Daoy (cell line): ENCODE measurements at places on chromosomes 3 and 15. TPM values are rescaled to one million over a fixed set of nuclear protein-coding genes. Genes with fewer than 3 reads are reported as not detected.

GRK7 gene
- not detected in 2 replicates for total RNA-seq

CASR gene
- not detected in 2 replicates for total RNA-seq

SCG3 gene
- 0.86 and 2.4 TPM in 2 replicates for total RNA-seq

FAM131A gene
- 23.7 and 28.0 TPM in 2 replicates for total RNA-seq

ARL6IP5 gene
- 31.6 and 36.2 TPM in 2 replicates for total RNA-seq

MYO5A gene
- 57.4 and 60.8 TPM in 2 replicates for total RNA-seq

KLHL40 gene
- not detected in 2 replicates for total RNA-seq

TRAK1 gene
- 7.1 and 7.4 TPM in 2 replicates for total RNA-seq

KCNH8 gene
- not detected in 2 replicates for total RNA-seq

RARRES1 gene
- total RNA-seq, result not detected in 2 replicates

RPL35A gene
- total RNA-seq, result 1,068 and 1,272 TPM in 2 replicates

SHC4 gene
- 0.24 and 1.3 TPM in 2 replicates for total RNA-seq

GP5 gene
- total RNA-seq, result not detected in 2 replicates

CCDC39 gene
- total RNA-seq, result 0.65 TPM in 1 of 2 replicates, not detected in the other

MRPS11 gene
- 19.6 and 24.2 TPM in 2 replicates for total RNA-seq

CKMT1A gene
- total RNA-seq, result 2.2 TPM in 1 of 2 replicates, not detected in the other

CCR8 gene
- not detected in 2 replicates for total RNA-seq

PLS1 gene
- total RNA-seq, result 30.5 and 31.6 TPM in 2 replicates

VILL gene
- 2.3 and 5.5 TPM in 2 replicates for total RNA-seq

RPL22L1 gene
- 114 and 150 TPM in 2 replicates for total RNA-seq

NPAP1 gene
- total RNA-seq, result 0.03 and 0.17 TPM in 2 replicates

SCAMP5 gene
- 1.8 and 7.4 TPM in 2 replicates for total RNA-seq

RTP4 gene
- 2.0 and 5.2 TPM in 2 replicates for total RNA-seq

CRABP1 gene
- 0.23 and 2.2 TPM in 2 replicates for total RNA-seq

PLA2G4D gene
- not detected in 2 replicates for total RNA-seq

PROK2 gene
- 1.0 and 1.9 TPM in 2 replicates for total RNA-seq

ZNF660 gene
- 0.60 and 0.91 TPM in 2 replicates for total RNA-seq

RSRC1 gene
- 58.7 and 70.2 TPM in 2 replicates for total RNA-seq

MUC20 gene
- total RNA-seq, result not detected in 2 replicates

SLC38A3 gene
- not detected in 2 replicates for total RNA-seq

MB21D2 gene
- 43.2 and 54.1 TPM in 2 replicates for total RNA-seq

LIPH gene
- 0.63 TPM in 1 of 2 replicates, not detected in the other for total RNA-seq

DPH3 gene
- total RNA-seq, result 12.5 and 15.1 TPM in 2 replicates

FBXW12 gene
- not detected in 2 replicates for total RNA-seq

RARB gene
- 4.7 and 7.1 TPM in 2 replicates for total RNA-seq

ABI3BP gene
- 0.17 TPM in 1 of 2 replicates, not detected in the other for total RNA-seq

CCDC13 gene
- total RNA-seq, result 0.74 and 1.5 TPM in 2 replicates

TMC3 gene
- not detected in 2 replicates for total RNA-seq

ADAMTS7 gene
- total RNA-seq, result 1.1 and 1.8 TPM in 2 replicates

CADM2 gene
- total RNA-seq, result 0.46 TPM in 1 of 2 replicates, not detected in the other

EIF4G1 gene
- total RNA-seq, result 320 and 355 TPM in 2 replicates

LHFPL4 gene
- 0.29 TPM in 1 of 2 replicates, not detected in the other for total RNA-seq

PTPRG gene
- total RNA-seq, result 5.2 and 9.1 TPM in 2 replicates

SERPINI2 gene
- total RNA-seq, result not detected in 2 replicates

C3orf85 gene
- not detected in 2 replicates for total RNA-seq

FURIN gene
- 48.8 and 51.5 TPM in 2 replicates for total RNA-seq

RAB11A gene
- 199 and 200 TPM in 2 replicates for total RNA-seq

NR1I2 gene
- total RNA-seq, result 1.0 and 1.3 TPM in 2 replicates

CCR2 gene
- not detected in 2 replicates for total RNA-seq

NR2E3 gene
- not detected in 2 replicates for total RNA-seq

RAB43 gene
- 11.0 and 16.6 TPM in 2 replicates for total RNA-seq

ALS2CL gene
- total RNA-seq, result 0.74 and 0.86 TPM in 2 replicates

DCLK3 gene
- 0.06 TPM in 1 of 2 replicates, not detected in the other for total RNA-seq

GOLGA8R gene
- 0.48 TPM in 1 of 2 replicates, not detected in the other for total RNA-seq

TMCO5A gene
- total RNA-seq, result not detected in 2 replicates
